ENCODE measurements at places on chromosomes 5 and 9.

- DNase-seq = no peak
Observed at GRCh38 chr5:76754668-76755078, 38.7 kb downstream of the F2R start.

DNA sequence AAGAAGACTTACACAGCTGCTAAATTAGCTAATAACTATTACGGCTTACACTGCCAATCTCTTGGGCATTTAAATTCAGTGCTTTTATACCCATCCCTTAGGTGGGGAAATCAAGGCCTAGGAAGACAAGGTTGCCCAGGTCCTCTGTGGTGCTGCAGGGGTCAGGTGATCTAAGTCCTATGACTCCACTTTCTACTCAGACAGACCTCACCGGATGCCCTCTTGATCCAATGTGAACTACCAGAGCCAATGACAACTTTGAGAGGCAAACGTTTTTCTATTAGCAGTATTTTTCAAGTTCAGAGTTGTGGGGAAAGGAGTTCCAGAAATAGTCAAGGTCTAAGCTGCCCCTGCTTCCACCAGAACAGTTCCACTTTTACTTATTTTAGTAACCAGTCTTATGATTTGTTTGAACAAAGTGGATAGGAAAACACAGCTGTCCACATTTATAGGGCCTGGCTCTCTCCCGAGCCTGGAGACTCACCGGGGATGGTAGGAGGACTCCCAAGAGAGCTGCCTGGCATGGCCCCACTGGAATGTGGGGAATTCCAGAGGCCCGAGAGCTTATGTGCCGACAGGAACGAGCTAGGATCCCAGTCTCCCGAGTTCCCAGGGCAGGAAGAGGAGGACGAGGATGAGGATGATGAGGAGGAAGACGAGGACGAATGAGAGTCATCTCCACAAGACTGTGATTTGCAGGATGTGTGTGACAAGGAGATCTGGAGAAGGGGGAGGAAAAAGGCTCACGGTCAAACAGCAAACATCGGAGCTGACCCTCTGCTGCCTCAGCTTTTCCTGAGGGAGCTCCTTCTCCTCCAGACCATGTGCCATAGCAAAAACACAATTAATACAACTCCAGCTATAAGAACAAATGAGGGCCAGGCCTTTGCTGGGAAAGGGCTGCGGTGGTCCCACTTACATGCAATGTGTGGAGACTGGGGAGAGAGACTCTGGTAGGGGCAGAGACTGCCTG lies 16.7 kb downstream of the FAM193B start:
- DNase-seq = no peak

DNA sequence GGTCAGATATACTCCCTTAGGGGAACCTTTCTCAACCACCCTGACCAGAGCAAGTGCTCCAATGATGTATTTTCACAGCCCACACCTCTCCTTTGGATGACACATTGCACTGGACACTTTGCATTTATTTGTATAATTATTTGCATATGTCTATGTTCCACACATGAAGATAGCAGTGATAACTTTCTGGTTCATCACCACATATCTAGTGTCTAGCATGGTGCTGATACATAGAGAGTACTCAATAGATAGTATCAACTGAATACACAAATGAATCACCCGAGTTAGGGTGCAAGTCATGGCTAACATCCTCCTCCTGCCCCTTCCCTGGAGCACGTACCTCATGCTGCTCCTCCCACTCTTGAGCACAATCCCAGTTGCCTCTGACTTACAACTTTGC lies 617.6 kb downstream of the EBF1 start:
- DNase-seq = no peak

DNA sequence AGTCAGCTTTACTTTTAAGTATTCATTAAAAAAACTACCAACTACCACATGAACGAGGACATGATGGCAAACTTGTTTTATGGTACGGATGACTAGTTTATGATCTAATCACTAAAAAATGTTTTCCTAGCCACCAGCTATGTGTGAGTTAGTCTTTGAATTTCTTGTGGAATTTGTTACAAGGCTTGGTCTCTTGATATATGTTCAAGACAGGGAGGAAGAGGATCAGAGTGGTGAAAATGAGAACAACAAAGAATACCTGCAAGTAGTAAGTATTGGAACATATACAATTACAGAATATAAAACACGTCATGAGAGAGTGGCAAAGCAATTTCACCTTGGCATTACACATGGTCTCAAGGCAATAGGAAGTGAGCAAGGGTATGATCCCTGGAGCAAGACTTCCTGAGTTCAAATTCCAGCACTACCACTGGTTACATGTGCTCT lies 548.6 kb upstream of the TLE4 start:
- no peak for DNase-seq

DNA sequence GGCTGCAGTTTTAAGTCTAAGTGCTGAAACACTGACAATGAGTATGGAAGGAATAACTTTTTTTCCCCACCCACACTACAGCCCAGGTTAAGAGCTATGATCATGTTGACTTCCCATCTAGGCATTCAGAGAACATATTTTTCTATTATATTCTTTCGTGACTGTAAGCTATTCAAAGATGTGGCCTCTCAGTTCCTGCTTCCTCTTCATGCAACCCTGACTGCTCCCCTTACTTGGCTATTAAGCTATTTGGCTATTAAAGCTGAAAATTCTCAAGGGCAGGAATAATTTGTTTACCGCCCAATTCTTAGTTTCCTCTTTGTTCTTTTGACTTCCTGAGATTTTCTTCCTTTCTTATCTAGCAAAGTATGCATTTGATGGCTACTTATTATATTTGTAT lies 18.6 kb upstream of the ALDH1A1 start:
- DNase-seq = no peak

- no peak for DNase-seq
Observed at GRCh38 chr5:120624021-120624563, 160.0 kb downstream of the PRR16 start.

- DNase-seq = no peak
Observed at GRCh38 chr9:27258662-27259061, 38.3 kb downstream of the EQTN start.

- DNase-seq = no peak
Observed at GRCh38 chr9:13427587-13427986, 148.1 kb upstream of the MPDZ start.
